ENCODE measurements at places on chromosomes 16 and 17. TPM values are rescaled to one million over a fixed set of nuclear protein-coding genes. Genes with fewer than 3 reads are reported as not detected.

DNA sequence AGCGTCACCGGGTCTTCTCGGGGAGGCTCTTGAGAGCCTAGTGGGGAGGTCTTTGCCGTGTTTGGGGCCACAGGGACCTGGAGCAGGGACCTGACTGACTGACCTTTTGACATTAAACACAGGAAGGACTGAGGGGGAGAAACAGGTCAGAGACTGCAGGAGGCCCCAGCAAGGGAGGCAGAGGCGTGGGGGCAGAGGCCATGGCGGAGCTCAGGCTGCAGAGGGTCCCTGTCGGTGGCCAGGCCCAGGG lies 41.6 kb upstream of the GSE1 start:
- DNase-seq: no peak

PHF12 gene
- 70.4 TPM for total RNA-seq

- no peak for DNase-seq
Measured at GRCh38 chr16:48999044-48999443, 282.6 kb downstream of the CBLN1 start.

- no peak for DNase-seq
Measured at GRCh38 chr17:68089881-68090280, 54.3 kb downstream of the KPNA2 start.

- no peak for DNase-seq
Measured at GRCh38 chr16:1154887-1155331, 2.0 kb downstream of the CACNA1H start.

DNA sequence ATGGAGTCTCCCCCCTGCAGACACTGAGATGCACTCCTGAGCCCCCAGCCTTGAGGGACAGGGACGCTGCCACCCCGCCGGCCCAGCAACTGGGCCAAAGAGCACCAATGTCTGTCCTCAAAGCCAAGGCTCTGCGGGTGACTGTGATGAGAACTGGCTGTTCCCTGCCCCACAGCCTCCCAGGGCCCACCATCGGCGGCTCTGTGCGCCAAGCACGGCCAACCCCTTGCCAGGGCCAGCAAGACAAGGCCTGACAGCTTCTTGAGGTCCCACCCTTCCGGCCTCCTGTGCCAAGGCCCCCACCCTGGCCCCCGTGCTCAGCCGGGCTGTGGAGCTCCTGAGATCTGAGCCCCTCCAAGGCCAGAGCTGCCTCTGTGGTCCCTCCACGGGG lies 34.2 kb upstream of the PABPN1L start:
- no peak for DNase-seq

NPIPA7 gene
- 10.3 TPM for total RNA-seq

DNA sequence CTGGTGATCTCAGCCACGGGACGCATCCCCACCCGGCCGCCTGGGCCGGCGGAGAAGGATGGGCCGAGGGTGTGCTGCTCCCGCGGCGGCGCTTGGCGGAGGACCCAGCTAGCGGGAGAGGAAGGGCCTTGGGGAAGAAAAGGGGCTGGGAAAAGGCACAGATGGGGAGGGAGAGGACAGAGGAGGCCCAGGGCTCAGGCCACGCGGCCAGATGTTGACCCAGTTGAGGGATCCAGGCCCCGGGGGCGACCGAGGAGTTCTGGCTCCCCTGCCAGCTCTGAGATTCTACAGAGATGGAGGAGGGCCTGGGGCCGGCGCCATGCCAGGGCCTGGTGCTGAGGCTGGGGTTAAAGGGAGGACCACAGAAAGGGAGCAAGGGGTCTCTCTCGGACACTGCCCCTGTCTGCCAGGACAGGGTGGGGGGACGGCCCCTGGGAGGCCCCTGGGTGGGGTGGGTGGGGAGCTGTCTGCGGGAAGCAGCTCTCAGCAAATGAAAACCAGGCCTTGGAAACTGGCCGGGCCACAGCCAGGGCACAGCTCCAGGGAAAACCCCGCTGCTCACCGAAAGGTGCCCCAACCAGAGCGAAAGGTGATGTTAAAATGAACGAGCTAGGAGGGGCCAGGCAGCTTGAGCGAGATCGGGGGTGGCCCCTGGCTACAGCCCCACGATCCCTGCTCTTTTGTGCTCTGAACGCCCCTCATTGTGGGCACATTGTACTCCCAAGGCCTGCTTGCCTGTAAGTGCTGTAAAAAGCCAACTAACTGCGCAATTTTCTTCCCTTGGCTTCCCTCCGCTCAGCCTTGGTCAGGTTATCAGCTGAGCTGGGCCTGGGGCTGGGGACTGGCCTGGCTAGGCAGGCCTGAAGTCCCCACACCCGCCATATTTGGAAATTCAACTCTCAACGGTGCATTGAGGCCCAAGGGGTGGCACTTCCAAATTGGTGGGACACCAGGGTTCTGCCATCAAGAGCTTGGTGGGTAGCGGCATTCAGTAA lies 191.4 kb downstream of the ZNF423 start:
- no peak for DNase-seq

OR1F1 gene
- total RNA-seq: not detected

- DNase-seq: no peak
Measured at GRCh38 chr17:40832840-40833239, 10.4 kb upstream of the KRT10 start.

- no peak for DNase-seq
Measured at GRCh38 chr17:16439811-16440351, 24.5 kb downstream of the TRPV2 start.

GRCh38 chr16:29811896-29812665 lies at the start of gene PRRT2:
Gene PRRT2, plus strand, starts transcription at chr16:29812193. Its CDS starts 862 bp downstream, at chr16:29813055.
- no peak for DNase-seq

SOST gene
- 0.42 TPM for total RNA-seq

DNA sequence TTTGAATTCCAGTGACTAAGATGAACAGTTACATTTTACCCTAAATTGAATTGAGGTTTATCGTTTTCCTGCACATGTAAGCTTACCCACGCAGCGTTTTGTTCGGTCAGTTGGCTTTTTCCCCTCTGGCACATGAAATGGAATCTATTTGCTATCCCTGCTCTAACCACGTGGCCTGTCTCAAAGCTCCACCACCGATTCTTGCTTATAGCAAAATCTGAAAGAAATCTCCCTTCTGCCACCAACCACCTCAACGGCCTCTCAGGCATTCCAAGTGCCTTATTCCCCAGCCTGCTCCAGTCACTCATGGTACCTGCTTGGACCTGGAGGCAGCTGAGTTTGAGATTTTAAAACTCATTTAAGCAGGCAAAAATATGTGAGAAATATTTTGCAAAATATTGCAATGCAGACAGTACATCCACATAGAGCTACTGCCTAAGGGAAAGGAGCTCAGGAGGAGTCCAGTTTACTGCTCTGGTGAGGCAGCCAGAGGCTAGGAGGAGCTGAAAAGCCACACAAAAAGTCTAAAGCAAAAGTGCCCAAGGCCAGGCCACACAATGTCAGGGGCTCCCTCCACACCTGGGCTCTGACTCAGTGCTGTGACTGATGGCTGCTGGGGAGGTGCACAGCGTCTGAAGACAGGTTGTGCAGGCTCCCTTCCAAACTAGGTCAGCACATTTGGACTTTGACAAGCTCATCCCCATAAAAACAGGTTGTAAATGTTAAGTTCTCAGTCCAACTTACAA lies 26.4 kb downstream of the ARHGAP17 start:
- DNase-seq: no peak

GRCh38 chr17:6071528-6072065 lies 1.4 kb downstream of the WSCD1 start:
- no peak for DNase-seq

DNA sequence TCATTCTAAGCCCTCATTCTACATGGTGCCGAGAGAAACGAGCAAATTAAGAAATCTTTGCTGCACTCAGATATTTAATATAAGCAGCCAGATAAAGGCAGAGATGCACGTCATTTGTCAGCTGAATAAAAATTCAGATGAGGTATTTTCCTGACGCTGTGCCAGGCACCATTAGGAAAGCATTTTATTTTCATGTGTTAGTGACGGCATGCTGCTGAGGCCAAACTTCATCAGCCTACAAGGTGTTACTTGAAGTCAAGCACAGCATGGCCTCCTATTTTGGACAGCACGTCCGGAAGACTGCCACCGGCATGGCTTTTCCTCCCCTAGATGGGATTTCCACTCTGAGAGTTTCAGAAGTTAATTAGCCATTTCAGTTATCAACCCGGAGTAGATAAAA lies 70.3 kb downstream of the IRX3 start:
- no peak for DNase-seq

GRCh38 chr16:29974291-29975133 lies 844 bp downstream of the TAOK2 start:
- no peak for DNase-seq

DNA sequence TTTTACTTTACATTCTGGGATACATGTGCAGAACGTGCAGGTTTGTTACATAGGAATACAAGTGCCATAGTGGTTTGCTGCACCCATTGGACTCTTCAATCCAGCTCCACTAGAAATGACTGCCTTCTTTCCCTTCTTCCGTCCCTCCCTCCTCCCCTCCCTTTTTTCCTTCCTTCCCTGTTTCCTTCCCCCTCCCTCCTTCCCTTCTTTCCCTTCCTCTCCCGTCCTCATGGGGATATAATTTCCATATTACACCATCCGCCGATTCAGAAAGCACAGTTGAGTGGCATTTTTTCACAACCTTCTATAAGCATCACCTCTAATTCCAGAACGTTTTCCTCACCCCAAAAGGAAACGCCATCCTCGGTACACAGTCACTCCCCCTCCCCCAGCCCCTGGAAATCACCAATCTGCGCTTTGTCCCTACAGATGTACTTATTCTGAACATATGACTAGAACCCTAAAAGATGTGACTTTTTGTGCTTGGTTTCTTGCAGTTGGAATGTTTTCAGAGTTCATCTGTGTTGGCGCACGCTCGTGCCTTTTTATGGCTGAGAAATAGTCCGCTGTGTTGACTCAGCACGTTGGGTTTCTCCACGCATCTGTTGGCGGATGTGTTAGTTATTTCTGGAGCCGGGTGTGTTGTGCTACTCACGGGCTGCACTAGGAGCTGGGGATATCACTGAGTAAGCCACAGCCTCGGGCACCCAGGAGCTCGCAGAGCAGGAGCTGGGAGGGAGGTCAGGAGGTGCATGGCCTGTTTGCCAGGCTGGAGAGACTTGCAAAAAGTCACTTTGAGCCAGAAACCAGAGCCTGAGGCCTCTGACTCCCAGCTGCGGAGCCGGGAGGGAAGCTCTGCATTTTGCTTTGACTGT lies 336.4 kb downstream of the SEC14L1 start:
- no peak for DNase-seq

- DNase-seq: no peak
Measured at GRCh38 chr17:63785556-63785955, 11.6 kb downstream of the DDX42 start.

Measured in progenitor cell of endocrine pancreas (in vitro differentiated cells).